ENCODE measurements at places on chromosomes 1 and 21. TPM values are rescaled to one million over a fixed set of nuclear protein-coding genes. Genes with fewer than 3 reads are reported as not detected.

The TIE1 gene
- total RNA-seq = not detected

The KCNK2 gene
- not detected for total RNA-seq

The ADCY10 gene
- total RNA-seq = not detected

The ISG20L2 gene
- total RNA-seq = 37.9 TPM

The CCDC17 gene
- total RNA-seq = 0.56 TPM

The CITED4 gene
- total RNA-seq = 79.4 TPM

The CA6 gene
- total RNA-seq = not detected

The TBX15 gene
- total RNA-seq = not detected

The RYR2 gene
- not detected for total RNA-seq

The HCN3 gene
- 1.3 TPM for total RNA-seq

The LRRC39 gene
- total RNA-seq = not detected

The TMEM82 gene
- not detected for total RNA-seq

The RXRG gene
- not detected for total RNA-seq

The LRRC38 gene
- total RNA-seq = not detected

The ACBD6 gene
- 71.7 TPM for total RNA-seq

The REN gene
- not detected for total RNA-seq

The CATSPERE gene
- not detected for total RNA-seq

The HTR6 gene
- not detected for total RNA-seq

The LGR6 gene
- 0.14 TPM for total RNA-seq

The PDC gene
- not detected for total RNA-seq

The CFHR1 gene
- total RNA-seq = not detected

The USH2A gene
- total RNA-seq = not detected

The SASS6 gene
- 4.4 TPM for total RNA-seq

The OR2M3 gene
- total RNA-seq = not detected

The LYPD8 gene
- total RNA-seq = not detected

The CD101 gene
- 0.14 TPM for total RNA-seq

The GMEB1 gene
- 9.5 TPM for total RNA-seq

The ABCA4 gene
- 0.42 TPM for total RNA-seq

The ADORA1 gene
- total RNA-seq = 0.09 TPM

The GJC2 gene
- 0.99 TPM for total RNA-seq

The ZBTB8A gene
- 5.3 TPM for total RNA-seq

The CD160 gene
- not detected for total RNA-seq

The SMPDL3B gene
- 3.7 TPM for total RNA-seq

The SLC6A17 gene
- total RNA-seq = 0.21 TPM

The ITLN1 gene
- not detected for total RNA-seq

The SORT1 gene
- 22.0 TPM for total RNA-seq

The COPA gene
- total RNA-seq = 112 TPM

The SPRR2G gene
- total RNA-seq = not detected

The GUCA2A gene
- not detected for total RNA-seq

The KCND3 gene
- under 0.01 TPM for total RNA-seq

The KANK4 gene
- 2.5 TPM for total RNA-seq

The TMEM269 gene
- 0.05 TPM for total RNA-seq
